AG08396 (cell line): ENCODE measurements at places on chromosomes 3 and 15.
A peak's percentile ranks its signal among the peaks of the same experiment; 100 is the strongest.

DNA sequence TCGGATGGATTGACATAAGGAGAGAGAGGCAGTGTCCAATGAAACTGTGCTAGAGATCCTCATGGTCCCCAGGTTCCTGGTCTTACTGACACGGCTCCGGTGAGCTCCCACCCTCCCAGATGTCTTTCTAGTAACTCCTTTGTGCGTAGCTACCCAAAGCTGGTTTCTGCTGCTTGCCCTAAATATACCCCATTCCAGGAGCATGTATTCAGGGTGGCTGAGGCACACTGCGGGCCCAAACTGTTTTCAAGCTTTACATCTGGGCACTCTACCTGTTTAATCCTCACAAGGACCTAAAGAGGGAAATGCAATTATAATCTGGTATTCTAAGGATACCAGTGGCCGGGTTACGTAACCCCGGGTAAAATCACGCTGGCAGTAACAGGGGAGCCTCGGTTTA is 161.2 kb upstream of the NSMCE3 start:
- DNase-seq, result no peak

DNA sequence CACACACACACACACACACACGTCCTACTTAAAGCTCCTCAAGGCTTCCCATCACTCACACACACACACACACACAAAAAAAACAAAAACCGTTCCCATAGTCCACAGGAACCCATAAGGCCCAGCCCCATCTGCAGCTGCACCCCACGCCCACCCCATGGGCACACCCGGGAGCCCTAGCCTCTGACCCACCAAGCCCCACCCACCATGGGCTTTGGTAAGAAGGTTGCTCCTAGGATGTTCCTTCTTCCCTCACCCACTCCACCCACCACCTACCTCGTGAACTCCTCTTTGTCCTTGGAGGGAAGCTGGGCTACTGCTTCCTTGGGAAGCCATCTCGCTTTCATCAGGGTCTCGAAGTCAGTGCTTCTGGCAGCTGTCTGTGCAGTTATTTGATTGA is 115.1 kb downstream of the TPRA1 start:
- DNase-seq, result no peak

- DNase-seq, result no peak
Measured at GRCh38 chr3:119413603-119414280, 49.7 kb downstream of the TMEM39A start.

DNA sequence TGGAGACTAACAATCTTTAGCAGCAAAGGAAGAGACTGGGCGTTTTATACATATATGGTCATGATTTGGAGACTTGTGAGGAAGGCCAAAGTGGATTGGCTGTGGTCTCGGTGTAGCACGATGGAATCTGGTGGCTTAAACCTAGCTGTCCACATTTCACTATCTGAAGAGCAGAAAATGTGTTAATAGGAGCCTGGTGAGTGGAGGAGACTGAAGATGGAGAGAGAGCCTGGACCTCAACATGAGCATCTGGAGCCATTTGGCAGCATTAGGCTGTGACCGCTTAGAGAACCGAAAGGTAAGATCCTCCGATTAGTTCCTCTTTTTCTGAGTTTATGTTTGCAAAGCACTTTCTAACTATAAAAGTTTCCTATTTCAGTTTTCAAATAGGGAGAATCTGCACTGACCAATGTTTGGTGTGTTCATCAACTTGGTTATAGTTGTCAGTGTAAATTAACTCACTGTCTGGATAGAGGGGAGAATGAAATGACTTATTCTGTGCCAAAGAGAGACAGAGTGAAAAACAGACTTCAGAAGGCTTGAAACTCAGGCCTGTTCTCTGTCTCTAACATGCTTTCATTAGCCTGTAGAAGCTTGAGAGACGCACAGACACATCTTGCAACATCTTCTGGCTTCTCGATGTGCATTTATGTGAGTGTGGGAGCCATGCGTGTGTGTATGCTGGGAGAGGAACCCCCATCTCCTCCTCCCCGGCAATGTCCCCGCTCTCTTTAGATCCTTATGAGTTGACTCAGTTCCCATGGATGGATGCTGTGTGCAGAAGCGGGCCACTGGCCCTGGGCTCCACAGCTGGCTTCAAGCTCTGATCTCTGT is 244.7 kb upstream of the TBL1XR1 start:
- peak; percentile 21 for DNase-seq

GRCh38 chr3:85576091-85576690 is 617.4 kb downstream of the CADM2 start:
- peak; percentile 18 for DNase-seq

DNA sequence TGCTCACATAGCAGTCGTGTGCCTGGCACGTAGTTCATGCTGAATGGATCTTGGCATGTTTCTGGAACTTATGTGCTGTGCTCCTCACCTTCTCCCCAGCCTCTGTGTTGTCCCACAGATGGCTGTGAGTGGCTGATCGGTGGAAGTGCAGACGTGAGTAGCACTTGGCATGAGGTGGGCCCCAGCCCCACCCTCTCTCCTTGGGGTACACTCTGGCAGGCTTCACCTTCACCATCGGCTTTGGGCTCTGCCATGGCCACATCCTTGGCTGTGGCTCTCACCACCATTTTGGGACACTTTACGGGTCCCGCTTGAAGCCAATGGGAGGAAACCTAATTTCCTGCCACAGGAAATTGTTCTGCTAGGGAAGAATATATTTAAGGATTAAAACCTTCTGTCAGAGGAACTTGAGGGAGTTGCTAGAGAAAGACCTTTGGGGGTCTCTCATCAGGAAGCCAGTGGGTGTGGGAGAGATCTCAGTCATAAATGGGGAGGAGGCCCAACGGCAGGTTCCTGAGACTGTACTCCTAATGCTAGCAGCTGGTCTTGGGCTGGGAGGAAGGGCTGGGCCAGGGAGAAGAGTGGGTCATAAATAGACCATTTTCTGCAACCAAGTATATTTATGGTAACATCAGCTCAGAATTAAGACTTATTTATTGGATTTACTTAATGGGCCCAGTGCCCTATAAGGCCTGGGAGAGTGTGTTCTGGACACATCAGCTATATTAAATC is 92.3 kb downstream of the SMAD3 start:
- DNase-seq, result no peak

- DNase-seq, result no peak
Measured at GRCh38 chr3:101825904-101826445, 23.3 kb upstream of the NFKBIZ start.

DNA sequence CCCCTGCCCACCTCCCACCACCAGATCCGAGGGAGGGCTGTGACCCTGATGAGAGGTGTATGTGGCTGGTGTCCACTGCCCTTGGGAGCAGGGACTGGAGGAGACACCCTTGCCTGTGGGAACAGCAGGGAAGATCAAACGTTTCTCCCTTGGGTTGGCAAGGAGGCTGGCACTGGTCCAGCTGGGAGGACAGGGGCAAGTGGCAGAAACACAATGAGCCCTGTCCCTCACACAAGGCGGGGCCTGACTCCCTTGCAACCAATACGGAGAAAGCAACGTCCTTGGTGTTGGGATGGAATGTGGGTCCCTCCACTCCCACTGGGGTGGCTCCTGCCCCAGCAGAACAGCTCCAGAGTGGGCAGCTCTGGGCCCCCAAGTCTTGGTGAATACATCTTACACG is 5.2 kb downstream of the HYAL2 start:
- DNase-seq, result no peak

- no peak for DNase-seq
Measured at GRCh38 chr3:139104062-139104461, 59.4 kb upstream of the PRR23C start.

DNA sequence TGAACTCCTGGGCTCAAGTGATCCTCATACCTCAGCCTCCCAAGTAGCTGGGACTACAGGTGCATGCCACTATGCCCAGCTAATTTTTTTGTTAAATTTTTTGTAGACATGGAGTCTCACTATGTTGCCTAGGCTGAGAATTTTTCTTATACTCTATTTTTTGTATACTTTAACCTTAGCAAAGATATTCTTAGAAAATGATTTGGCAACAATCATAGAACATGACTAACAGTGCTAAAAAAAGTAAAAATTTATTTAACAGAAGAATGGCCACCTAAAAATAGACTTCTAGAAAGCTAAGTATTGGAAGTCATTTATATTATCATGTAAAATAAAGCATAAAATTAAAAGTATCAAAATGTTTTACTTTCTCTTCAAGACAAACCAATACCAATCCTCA is 322.3 kb downstream of the PLCL2 start:
- no peak for DNase-seq

DNA sequence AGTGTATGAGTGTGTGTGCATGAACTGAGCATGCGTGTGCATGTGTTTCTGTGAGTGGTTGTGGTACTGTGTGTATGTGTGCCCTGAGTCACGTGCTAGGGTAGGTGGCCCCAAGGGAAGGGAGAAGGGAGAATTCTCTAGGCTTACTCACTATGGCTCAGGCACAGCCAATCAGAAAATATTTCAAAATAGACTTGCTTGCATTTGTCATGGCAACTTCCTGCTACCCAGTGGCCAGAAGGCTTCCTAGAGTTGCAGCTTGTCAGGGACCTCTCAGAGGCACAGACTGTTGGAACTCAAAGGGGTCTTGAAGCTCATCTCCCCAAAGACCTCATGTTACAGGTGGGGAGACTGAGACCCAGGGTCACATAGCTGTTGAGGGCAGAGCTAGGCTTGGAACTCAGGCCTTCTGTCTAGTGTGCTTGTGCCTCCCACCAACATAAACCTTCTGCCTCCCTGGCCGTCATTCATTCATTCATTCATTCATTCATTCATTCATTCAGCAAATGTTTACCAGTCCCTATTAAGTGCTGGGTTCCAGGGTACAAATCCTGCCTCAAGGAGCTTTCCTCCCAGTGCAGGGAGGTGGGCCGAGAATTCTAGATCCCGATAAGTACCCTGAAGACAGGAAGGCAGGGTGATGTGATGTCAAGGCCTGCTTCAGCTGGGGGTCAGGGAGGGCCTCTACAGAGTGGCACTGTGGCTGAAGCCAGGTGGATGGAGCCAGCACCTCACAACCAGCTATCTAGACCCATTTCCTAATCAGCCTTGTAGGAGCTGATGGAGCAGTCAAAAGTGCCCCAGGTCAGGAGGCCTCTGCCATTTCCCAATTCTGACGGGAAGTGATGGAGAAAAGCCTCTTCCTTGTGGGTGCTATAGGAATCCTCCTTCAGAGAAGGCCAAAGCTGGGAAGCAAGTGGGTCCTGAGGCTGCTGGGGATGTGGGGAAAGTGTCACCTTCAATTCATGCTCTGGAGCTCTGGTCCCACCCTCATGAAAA is 10.9 kb upstream of the RFT1 start:
- DNase-seq, result peak; percentile 77

GRCh38 chr3:13780432-13781176 is 99.3 kb downstream of the WNT7A start:
- DNase-seq, result no peak

DNA sequence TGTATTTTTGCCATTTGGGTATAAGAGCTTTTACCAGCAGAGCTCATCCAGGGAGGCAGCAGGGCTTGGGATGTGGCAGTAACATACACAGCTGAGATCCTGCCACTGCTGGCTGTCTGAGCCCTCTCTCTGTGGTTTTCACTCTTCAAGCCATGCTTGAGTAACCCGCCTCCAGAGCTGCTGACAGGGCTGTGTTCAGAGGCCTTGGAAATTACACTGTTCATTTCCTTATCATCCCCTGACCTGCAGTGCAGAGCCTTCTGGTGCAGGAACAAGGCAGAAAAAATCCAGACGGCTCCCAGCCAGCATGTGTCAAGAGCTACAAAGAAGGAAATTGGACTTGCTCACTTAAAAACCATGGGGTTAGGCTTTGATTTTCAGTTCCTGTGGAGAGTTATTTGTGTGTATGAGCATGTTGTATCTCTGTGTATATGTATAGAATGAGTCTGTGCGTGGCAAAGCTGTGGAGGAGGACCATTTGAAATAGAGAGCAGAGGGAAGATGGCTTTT is 47.0 kb downstream of the ZNF609 start:
- DNase-seq, result peak; percentile 59

- DNase-seq, result no peak
Measured at GRCh38 chr3:186400662-186401061, 38.6 kb upstream of the DGKG start.
